ENCODE measurements at places on chromosomes 1 and 21.

DNA sequence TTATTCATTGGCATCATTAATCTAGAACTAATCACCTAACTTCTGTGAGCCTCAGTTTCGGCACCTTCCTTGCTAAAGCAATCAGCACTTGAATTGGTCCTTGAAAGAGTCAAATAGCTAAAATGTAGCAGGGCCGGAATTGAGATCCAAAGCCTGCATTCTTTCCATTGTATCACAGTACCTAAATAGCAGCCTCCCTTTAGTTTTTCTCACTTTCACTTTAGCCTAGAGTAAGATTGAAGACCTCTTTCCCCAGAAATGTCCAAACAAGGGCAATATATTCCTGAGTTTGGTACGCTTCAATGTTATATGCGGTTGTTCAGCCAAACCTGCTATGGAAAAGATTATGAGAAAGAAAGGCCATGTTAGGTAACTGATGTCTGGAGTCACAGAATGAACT lies 121.9 kb upstream of the BMP8A start:
- no peaks in the 10 kb centered on the region for H3K4me1 ChIP-seq
- H3K27ac ChIP-seq: no peak overlapping the region
- H3K36me3 ChIP-seq: peaks cover 62% of the 10 kb centered on the region
- H3K27me3 ChIP-seq: no peaks in the 10 kb centered on the region

DNA sequence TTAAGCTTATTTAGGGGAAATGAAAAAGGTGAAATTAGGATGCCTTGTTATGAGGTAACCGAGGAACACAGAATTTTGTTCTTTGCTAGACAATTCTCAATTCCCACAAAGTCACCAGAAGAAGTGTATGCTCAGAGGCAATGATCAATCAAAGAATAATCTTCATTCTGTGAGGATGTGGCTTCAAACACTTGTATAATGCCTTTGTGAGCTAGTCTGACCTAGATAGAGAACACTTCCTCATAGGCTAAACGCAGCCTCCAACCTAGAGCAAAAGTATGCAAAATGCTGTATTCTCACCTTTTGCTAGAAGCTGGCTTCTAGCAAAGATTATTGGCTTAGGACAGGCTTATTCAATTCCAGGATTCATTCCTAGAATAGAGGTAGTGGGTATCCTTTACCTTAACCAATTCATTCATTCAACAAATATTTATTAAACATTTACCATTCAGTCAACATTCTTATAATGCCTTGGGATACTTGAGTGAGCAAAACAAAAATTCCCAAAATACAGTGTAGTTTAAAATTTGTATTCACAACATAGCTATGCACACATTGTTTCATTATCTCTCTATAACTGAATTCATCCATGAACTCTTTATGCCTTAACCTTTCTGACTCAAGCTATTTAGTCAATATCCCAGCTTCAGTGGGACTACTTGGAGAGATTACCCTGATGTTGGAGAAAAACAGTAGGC lies 530.2 kb downstream of the PTPRC start:
- H3K36me3 ChIP-seq: no peaks in the 10 kb centered on the region
- H3K4me1 ChIP-seq: peaks cover 57% of the 10 kb centered on the region
- H3K27ac ChIP-seq: peak overlapping the region; percentile 5
- no peaks in the 10 kb centered on the region for H3K27me3 ChIP-seq

GRCh38 chr1:94154989-94155388 lies 34.0 kb upstream of the ABCA4 start:
- no peaks in the 10 kb centered on the region for H3K27me3 ChIP-seq
- DNase-seq: no peak
- no peaks in the 10 kb centered on the region for H3K36me3 ChIP-seq
- H3K4me3 ChIP-seq: no peak overlapping the region
- no peaks in the 10 kb centered on the region for H3K4me1 ChIP-seq

DNA sequence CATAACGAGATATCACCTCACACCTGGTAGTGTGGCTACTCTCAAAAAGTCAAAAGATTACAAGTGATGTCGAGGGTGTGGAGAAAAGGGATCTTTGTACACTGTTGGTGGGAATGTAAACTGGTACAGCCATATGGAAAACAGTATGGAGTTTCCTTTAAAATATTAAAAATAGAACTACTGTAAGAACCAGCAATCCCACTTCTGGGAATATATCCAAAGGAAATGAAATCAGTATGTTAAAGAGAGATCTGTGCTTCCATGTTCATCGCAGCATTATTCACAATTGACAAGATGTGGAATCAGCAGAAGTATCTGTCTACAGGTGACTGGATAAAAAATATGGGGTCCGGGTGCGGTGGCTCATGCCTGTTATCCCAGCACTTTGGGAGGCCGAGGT lies 7.6 kb upstream of the PIK3C2B start:
- H3K4me3 ChIP-seq: no peak overlapping the region
- peaks cover 11% of the 10 kb centered on the region for H3K4me1 ChIP-seq
- no peaks in the 10 kb centered on the region for H3K27me3 ChIP-seq
- no peaks in the 10 kb centered on the region for H3K36me3 ChIP-seq
- no peak for DNase-seq

GRCh38 chr21:44272284-44272858 lies 10.7 kb upstream of the DNMT3L start:
- no peak overlapping the region for H3K4me3 ChIP-seq
- H3K27me3 ChIP-seq: no peaks in the 10 kb centered on the region
- no peak for DNase-seq
- no peaks in the 10 kb centered on the region for H3K36me3 ChIP-seq

- no peak overlapping the region for H3K27ac ChIP-seq
- no peaks in the 10 kb centered on the region for H3K27me3 ChIP-seq
- no peaks in the 10 kb centered on the region for H3K4me1 ChIP-seq
- H3K4me3 ChIP-seq: no peak overlapping the region
- no peaks in the 10 kb centered on the region for H3K36me3 ChIP-seq
These were observed 33.3 kb downstream of the KLHDC7A start for GRCh38 chr1:18513995-18514394.

GRCh38 chr1:223849352-223850254 lies 3.9 kb upstream of the TP53BP2 start:
- H3K4me1 ChIP-seq: peaks cover 20% of the 10 kb centered on the region
- no peak for DNase-seq
- no peak overlapping the region for H3K4me3 ChIP-seq
- H3K27ac ChIP-seq: no peak overlapping the region
- no peaks in the 10 kb centered on the region for H3K36me3 ChIP-seq

- no peaks in the 10 kb centered on the region for H3K4me1 ChIP-seq
- no peaks in the 10 kb centered on the region for H3K27me3 ChIP-seq
- no peaks in the 10 kb centered on the region for H3K36me3 ChIP-seq
- H3K4me3 ChIP-seq: no peak overlapping the region
These were observed 371.7 kb upstream of the PTBP2 start for GRCh38 chr1:96349896-96350295.

GRCh38 chr1:73813236-73813635 lies 384.7 kb downstream of the LRRIQ3 start:
- no peaks in the 10 kb centered on the region for H3K27me3 ChIP-seq
- no peak for DNase-seq
- H3K4me1 ChIP-seq: no peaks in the 10 kb centered on the region
- H3K4me3 ChIP-seq: no peak overlapping the region
- no peak overlapping the region for H3K27ac ChIP-seq

- H3K36me3 ChIP-seq: no peaks in the 10 kb centered on the region
- H3K4me3 ChIP-seq: peak overlapping the region; percentile 22
- H3K27ac ChIP-seq: peak overlapping the region; percentile 53
- peak; percentile 62 for DNase-seq
- peaks cover 47% of the 10 kb centered on the region for H3K4me1 ChIP-seq
These were observed 4.3 kb upstream of the CSF1 start for GRCh38 chr1:109906160-109906838.

DNA sequence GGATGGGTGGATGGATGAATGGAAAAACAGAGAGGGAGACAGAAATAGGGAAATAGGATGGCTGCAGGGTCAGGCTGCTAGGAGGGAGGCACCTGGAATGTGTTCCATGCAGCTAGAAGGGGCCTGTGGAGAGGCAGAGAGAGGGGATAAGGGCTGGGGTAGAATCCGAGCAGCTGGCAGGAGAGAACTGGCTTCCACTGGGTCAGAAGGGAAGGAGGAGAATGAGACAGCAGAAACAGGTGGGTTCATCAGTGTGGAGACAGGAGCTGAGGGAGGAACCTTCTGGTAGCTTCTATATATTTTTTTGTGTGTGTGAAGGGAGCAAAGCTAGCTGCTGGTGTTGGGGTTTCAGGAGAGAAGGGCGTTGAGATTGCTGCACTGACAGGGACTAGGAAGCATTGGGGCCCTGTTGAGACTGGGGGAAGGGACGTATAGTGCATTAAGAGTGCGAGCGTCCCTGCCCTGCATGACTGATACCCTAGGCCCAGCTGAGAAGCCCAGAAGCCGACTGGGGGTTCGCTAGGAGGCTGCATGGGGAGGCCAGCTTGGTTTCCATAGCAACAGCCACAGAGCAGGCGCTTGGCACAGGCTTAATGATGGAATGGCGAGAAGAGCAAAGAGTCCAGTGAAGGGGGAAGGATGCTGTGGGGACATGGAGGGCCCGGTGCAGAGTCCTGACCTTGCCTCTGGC lies 14.8 kb upstream of the KIF21B start:
- DNase-seq: no peak
- H3K27ac ChIP-seq: no peak overlapping the region
- H3K36me3 ChIP-seq: no peaks in the 10 kb centered on the region
- H3K27me3 ChIP-seq: no peaks in the 10 kb centered on the region
- no peak overlapping the region for H3K4me3 ChIP-seq

- no peaks in the 10 kb centered on the region for H3K4me1 ChIP-seq
- H3K27me3 ChIP-seq: no peaks in the 10 kb centered on the region
- H3K27ac ChIP-seq: no peak overlapping the region
- H3K36me3 ChIP-seq: no peaks in the 10 kb centered on the region
- peak overlapping the region; percentile 50 for H3K4me3 ChIP-seq
- peak; percentile 70 for DNase-seq
These were observed 29.9 kb upstream of the RPTN start for GRCh38 chr1:152188673-152189591.
